ENCODE measurements at places on chromosomes 3 and 15. TPM values are rescaled to one million over a fixed set of nuclear protein-coding genes. Genes with fewer than 3 reads are reported as not detected.

DNA sequence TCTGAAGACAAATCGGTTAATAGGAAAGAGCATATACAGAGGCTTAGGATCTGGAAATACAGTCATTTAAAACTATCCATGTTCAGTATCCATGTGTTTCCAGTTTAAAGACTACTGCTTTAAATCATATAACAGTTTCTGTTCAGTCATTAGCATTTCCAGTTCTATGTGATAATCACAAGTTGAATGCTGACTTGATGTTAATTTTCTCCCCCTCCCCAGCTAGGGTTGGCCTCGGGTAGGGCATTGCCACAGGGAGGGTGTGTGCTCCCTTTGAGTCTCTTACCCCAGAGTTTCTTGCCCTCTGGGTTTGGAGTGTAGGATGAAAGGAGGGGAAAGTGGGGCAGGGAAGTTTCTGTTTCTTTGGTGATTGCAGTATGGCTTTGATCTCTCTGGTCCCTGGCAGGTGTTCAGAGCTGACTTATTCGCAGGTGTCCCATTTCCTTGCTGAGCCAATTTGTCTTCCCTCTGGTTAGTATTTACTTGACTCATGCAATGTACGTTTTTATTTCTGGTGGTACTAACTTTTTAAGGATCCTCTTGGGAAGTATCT lies 86.3 kb downstream of the SH3GL3 start:
- DNase-seq, result no peak
- H3K27ac ChIP-seq, result no peak overlapping the region
- H3K36me3 ChIP-seq, result no peaks in the 10 kb centered on the region
- no peaks in the 10 kb centered on the region for H3K4me1 ChIP-seq

DNA sequence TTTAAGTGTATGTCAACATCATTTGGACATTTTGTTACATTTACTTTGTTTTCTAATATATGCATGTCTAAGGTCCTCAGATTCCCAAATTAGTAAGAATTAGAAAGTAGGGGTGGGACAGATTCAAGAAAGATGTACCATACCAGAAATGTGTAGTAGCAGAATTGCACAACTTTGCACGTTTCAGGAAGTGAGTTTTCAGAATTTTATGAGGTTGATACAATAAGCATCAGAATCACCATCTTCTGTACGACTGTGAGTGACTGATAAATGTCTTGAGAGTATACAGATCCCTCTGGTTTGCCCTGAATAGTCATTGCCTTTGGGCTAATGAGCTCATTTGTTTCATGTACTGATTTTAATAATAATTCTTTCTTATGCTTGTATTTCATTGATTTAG lies 9.3 kb downstream of the ARIH2 start:
- peak overlapping the region; percentile 22 for H3K4me3 ChIP-seq
- peak overlapping the region; percentile 84 for H3K27ac ChIP-seq
- peaks cover 24% of the 10 kb centered on the region for H3K36me3 ChIP-seq
- no peak for DNase-seq

Gene NTRK3
- total RNA-seq, result 4.5 TPM

DNA sequence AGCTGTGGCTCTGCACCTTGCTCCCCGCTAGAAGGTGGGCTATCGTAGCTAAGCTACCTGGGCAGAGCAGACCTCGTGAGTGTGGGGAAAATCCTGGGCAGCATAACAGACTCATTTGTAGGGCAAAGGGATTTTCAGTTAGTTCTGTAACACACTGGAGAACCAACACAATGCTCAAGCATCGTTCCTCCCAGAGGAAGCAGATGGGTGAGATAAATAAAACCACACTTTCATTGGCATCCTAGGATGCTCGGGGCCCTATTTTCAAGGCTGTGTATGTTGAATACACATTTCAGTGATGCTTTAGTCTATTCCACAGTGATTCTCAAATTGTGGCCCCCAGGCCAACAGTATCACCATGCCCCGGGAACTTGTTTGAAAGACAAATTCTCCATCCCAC lies 20.0 kb downstream of the LIPC start:
- no peaks in the 10 kb centered on the region for H3K27me3 ChIP-seq
- H3K27ac ChIP-seq, result no peak overlapping the region
- no peak overlapping the region for H3K4me3 ChIP-seq
- H3K36me3 ChIP-seq, result no peaks in the 10 kb centered on the region
- no peaks in the 10 kb centered on the region for H3K4me1 ChIP-seq

- no peak for DNase-seq
- no peaks in the 10 kb centered on the region for H3K36me3 ChIP-seq
- no peaks in the 10 kb centered on the region for H3K4me1 ChIP-seq
- no peaks in the 10 kb centered on the region for H3K27me3 ChIP-seq
Observed at GRCh38 chr3:74858086-74858485, 243.6 kb upstream of the CNTN3 start.

Gene TMC3
- not detected for total RNA-seq

- H3K27ac ChIP-seq, result no peak overlapping the region
- peaks cover 68% of the 10 kb centered on the region for H3K27me3 ChIP-seq
- DNase-seq, result no peak
Observed at GRCh38 chr3:147389717-147390116, 16.6 kb downstream of the ZIC4 start.

GRCh38 chr3:127959873-127960272 lies 44.8 kb downstream of the KBTBD12 start:
- H3K36me3 ChIP-seq, result no peaks in the 10 kb centered on the region
- no peak overlapping the region for H3K4me3 ChIP-seq
- no peak for DNase-seq
- peaks cover 20% of the 10 kb centered on the region for H3K4me1 ChIP-seq

Gene RPN1
- 189 TPM for total RNA-seq

Gene LSAMP
- 2.1 TPM for total RNA-seq

- no peak for DNase-seq
- peak overlapping the region; percentile 83 for H3K27ac ChIP-seq
- H3K36me3 ChIP-seq, result no peaks in the 10 kb centered on the region
- no peak overlapping the region for H3K4me3 ChIP-seq
- H3K4me1 ChIP-seq, result no peaks in the 10 kb centered on the region
- H3K27me3 ChIP-seq, result no peaks in the 10 kb centered on the region
Observed at GRCh38 chr15:49902685-49903501, 216.1 kb downstream of the ATP8B4 start.

Gene ALPK3
- 51.0 TPM for total RNA-seq

GRCh38 chr3:62446337-62446940 lies 73.1 kb upstream of the FEZF2 start:
- no peak overlapping the region for H3K27ac ChIP-seq
- H3K4me1 ChIP-seq, result no peaks in the 10 kb centered on the region
- H3K4me3 ChIP-seq, result no peak overlapping the region
- DNase-seq, result no peak

GRCh38 chr3:74501007-74501406 lies 113.5 kb downstream of the CNTN3 start:
- no peaks in the 10 kb centered on the region for H3K36me3 ChIP-seq
- DNase-seq, result no peak
- no peaks in the 10 kb centered on the region for H3K4me1 ChIP-seq
- H3K27ac ChIP-seq, result no peak overlapping the region

GRCh38 chr15:76196269-76197231 lies 114.7 kb downstream of the ETFA start:
- H3K27ac ChIP-seq, result peak overlapping the region; percentile 63
- no peak overlapping the region for H3K4me3 ChIP-seq
- H3K4me1 ChIP-seq, result no peaks in the 10 kb centered on the region
- no peak for DNase-seq

- no peaks in the 10 kb centered on the region for H3K36me3 ChIP-seq
- H3K4me1 ChIP-seq, result no peaks in the 10 kb centered on the region
- H3K4me3 ChIP-seq, result no peak overlapping the region
- H3K27ac ChIP-seq, result no peak overlapping the region
Observed at GRCh38 chr3:10697918-10698317, 118.1 kb upstream of the SLC6A11 start.

DNA sequence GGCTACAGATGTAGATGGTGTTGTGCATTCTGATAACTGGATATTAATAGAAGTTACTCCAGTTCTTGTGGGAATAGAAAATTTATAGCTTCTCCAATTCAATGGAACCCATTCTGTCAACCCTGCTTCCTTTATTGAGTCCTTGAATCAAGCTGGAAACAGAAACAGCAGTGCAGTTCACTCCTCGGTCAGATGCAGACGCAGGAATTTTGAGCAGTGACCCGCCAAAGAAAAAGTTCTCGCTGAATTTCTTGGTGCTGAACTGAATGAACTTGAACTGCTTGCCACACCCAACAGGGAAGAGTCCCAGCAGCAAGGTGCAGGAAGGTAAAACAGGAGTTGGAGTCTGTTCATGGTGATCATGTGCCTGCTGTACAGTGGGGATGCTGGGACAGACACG lies 10.3 kb downstream of the HRH1 start:
- no peaks in the 10 kb centered on the region for H3K36me3 ChIP-seq
- H3K27me3 ChIP-seq, result no peaks in the 10 kb centered on the region
- peaks cover 4% of the 10 kb centered on the region for H3K4me1 ChIP-seq
- no peak overlapping the region for H3K4me3 ChIP-seq
- no peak overlapping the region for H3K27ac ChIP-seq

Data from right atrium auricular region (tissue), 2 donors.